Activated CD4-positive, alpha-beta T cell treated with anti-CD3 and anti-CD28 coated beads, Interleukin-2, amount 50 U/mL, for 16 hours (primary cell): ENCODE measurements at places on chromosomes 13 and 19.

- no peak for DNase-seq
Observed at GRCh38 chr19:17754634-17755442, 3.6 kb downstream of the FCHO1 start.

DNA sequence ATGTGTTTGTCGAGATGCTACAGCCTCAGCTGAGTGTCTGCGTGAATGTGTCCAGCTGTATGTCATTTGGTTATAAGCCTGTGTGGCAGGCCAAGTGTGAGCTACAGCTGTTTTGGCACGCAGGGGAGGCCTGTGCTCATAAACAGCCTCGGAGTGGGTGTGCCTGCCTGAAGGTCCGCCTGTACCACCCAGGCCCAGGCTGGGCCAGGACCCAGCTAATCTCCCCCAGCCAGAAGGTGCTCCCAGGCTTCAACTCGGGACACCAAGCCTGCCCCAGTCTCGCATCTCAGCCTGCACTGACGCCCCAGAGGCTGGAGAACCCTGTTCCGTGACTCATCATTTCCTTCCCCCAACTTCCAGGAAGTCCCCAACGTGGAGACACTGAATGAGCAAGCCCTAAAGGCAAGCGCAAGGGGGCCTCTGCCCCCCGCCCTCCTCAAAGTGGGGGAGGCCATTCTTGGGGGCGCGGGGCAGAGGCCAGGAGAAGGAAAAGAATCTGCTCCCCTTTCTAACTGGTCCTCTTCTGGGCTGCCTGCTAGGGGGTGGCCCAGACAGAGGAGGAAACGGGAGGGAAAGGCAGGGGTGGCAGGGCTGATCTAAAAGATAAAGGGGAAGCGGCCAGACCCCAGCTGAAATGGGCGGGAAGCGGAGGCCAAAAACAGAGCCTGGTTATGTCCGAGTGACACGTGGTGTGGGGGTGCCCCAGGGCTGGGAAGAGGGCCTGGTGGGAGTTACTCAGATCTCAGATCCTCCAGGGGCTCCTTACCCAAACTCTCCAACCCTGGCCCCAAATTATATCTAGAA, 2.0 kb downstream of the SLC1A5 start:
- DNase-seq, result peak; percentile 95

DNA sequence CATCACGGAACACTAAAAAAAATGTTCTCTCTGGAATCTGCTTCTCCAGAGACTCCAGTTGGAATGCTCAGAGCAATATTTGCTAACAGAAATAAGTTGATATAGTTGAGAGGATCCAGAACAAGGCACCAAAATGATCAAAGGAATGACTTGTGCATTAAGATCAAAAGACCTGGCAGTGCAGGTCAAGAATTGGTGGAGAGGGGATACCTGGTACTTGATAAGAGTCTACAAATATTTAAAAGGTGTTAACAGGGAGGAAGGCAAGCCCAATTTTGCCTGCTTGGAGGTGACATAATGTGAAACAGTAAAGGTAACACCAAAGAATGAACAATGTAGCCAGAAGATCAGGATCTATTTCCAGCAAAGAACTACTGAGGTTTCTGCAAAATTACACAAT, 20.0 kb upstream of the TNFRSF19 start:
- DNase-seq, result no peak

DNA sequence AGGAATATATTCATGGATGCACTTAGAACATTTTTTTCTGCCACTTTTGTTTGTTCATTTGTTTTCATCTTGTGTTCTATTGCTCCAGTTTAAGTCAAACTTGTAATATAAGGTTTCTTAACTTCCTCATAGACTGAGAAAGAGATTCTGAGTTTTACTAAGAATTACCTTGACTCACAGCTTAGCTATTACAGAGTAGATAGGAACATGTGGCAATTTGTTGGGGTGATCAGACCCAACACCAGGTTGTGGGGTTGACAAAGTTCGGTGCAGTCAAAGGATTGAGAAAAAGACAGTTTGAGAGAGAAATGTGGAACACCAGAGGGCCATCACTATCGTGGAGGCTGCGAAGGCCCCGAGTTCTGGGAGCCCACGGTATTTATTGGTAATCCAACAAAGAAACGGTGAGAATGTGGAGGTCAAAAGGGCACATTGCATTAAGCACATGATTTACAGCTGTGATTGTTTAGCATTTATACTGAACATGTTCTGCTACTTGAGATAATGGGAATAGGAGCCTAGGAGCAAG, 2526.0 kb downstream of the PCDH9 start:
- no peak for DNase-seq

DNA sequence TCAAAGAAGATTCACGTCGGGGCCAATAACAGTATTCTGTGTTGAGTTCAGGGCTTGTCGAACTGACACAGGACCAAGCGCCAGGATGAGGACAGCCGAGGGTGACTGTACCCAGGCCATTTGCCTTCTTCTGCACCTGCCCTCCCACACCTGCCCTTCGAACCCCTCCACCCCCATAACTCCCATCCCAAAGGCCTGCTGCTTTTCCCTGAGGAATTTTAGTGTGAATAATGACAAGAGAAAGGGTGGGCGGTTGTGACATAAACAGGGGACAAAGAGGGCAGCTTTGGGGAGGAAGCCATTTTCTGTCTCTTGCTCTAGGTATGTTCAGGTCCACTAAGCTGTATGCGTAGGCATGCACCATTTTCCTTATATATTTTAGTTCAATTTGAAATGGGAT, 26.1 kb downstream of the GJA3 start:
- no peak for DNase-seq

DNA sequence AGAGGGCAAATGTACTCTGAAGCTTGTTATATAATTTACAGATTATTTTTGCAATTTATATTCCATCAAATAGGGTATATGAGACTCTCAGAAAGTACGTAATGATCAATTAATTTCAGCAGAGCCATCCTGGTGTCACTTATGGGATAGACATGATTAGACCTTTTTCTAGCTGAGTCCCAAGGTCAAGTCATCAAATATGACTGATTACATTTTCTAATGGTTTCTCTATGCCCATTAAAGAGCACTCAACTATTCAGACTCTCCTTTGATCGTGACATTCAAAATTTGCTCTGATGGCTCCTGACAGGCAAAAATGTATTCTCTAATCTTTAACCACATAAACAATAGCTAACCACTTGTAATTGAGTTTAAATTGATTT, 469.2 kb downstream of the COG6 start:
- DNase-seq, result no peak
